ENCODE measurements at places on chromosomes 4 and X. TPM values are rescaled to one million over a fixed set of nuclear protein-coding genes. Genes with fewer than 3 reads are reported as not detected.

- no peak for DNase-seq
Measured at GRCh38 chr4:182578402-182578801, 335.2 kb downstream of the TENM3 start.

GRCh38 chrX:66698273-66699204 is 59.7 kb upstream of the EDA2R start:
- no peak for DNase-seq

GRCh38 chr4:116755051-116755450 is 330.3 kb downstream of the TRAM1L1 start:
- no peak for DNase-seq

DNA sequence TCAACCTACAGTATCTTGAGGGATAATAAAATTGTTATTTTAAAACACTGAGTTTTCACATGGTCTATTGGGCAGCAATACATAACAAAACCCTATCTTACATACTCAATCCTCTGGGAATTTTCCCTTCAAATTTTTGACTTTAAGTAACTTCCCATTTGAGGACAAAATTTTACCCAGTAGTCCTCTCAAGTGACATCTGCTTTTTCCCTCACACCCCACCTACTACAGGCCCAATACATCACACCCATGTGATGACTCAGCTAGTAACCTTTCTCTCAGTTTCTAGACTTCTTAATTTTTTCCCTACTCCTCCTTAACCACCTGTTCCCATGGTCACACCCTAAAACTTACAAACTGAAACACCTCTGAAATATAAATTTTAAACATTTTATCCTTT is 12.2 kb upstream of the RAP1GDS1 start:
- no peak for DNase-seq

DNA sequence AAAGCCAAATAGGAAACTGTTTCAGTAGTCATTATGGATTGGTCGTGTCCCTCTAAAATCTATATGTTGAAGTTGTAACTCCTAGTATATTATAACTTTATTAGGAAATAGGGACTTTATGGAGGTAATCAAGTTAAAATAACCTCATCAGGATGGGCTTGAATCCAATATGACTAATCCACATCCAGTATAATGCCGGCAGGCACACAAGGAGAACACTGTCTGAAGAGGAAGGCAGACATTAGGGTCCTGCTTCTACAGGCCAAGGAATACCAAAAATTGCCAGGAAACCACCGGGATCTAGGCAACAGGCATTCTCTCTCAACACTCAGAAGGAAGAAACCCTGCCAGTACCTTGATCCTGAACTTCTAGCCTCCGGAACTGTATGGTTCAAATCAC is 130.3 kb downstream of the ATP10D start:
- no peak for DNase-seq

DNA sequence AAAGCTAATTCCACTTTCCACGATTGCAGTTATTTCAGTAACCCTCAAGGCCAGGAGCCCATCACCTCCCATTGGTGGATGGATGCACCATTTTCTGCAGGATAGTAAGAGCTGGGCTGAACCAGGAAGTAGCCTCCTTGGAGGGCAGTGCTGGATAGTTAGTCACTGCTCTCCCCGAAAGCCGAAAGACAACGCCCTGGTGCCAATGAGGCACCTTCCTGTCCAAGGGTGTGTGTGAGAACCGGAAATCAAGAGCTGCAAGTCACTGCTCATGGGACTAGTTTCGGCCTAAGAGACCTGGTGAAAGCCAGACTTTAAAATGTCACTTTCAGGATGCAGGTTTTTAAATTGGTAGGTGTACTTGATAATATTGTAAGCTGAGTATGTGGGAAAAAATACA is 203.8 kb upstream of the HS3ST1 start:
- no peak for DNase-seq

DNA sequence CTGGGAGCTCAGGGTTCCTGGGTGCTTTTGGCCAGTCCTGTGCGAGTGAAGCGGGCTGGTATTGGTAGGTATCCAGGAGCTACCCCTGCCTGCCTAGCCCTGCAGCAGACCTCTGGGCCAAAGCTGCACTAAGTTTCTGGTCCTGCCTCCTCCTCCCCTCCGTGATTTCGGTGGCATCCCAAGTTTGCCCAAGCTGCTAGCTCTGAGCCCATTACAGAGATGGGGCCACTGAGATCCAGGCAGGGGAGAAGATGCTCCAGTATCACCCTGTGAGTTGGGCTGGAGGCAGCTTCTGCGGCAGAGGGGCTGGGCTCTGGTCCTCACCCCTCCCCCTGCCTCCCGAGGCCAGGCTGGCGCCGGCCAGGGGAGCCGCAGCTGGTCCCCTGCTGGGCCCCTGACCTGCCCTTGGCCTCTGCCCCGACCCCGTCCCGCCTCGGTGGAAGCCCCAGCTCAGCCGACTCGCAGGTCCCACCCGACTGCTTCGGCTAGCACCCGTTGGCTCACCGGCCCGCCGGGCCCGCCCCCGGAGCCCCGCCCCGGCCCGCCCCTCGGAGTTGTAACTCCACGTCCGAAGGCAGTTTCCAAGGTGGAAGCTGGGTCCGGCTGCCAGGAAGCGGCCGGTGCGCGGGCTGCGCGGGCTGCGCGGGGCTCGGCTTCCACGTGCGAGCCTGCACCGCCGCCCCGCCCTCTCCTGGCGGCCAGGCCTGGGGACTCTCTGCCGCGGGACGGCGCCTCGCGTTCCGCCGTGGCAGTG is at the start of gene DUSP9:
Gene DUSP9 (plus strand): TSS at position 584 of the 754 bp plus-strand sequence. CDS start 751 bp downstream, outside the sequence.
- DNase-seq: peak; percentile 48

DNA sequence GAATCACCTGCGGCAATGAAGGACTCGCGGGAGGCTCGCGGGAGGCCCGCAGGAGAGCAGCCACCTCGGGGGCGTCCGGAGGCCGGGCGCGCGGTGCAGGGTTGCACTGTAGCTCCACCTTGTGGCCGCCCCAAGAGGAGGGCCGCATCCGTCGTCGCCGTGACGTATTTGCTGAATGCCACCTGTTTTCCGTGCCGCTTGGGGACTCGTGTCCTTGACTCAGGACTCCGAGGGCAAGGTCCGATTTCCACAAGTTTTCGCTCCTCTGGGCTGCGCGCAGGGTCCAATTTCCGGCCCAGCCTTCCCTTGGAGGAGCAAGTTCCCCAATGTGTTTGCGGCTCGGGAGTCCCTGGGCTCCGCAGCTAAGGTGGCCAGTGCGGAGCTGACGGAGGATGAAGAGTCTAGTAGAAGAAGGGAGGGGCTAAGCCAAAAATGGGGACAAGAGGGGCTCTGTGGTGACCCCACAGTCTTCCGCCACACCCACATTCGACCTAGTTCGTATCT is 10.7 kb upstream of the DLG3 start:
- peak; percentile 85 for DNase-seq

GRCh38 chr4:100938698-100939097 is 408.6 kb downstream of the PPP3CA start:
- no peak for DNase-seq

DNA sequence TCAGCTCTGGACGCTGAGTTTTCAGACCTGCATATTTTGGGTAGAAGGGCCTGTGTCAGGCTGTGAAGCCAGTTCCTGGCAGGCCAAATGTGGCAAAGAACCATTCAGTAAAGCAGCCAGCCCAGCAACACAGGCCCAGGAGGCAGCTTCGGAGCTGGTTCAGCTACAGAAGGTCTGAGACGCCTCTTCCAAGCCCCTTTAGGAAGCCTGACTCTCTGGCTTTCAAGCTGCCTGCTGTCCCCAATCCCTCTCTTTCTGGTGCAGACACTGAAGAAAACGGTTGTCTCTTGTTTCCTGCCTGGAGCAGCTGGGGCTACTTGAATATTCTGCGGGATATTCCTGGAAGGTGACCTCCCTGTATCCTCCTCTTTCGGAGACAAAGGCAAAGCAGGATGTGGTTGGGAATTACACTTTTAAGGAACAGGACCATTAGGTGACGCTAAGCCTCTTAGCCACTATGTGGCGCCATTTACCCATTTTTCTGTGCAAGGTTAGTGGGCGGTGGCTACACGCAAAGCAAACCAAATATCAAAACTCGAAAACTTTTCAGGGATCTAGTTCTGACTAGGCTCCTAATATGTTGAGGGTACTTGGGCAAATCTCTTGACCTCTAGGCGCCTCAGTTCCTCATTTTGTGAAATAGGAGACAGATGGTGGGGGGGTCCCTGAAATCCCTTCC is 47.2 kb upstream of the LAS1L start:
- DNase-seq: peak; percentile 74

GRCh38 chr4:155405059-155405458 is 28.3 kb upstream of the MAP9 start:
- no peak for DNase-seq

GRCh38 chr4:104531390-104531789 is 36.7 kb upstream of the CXXC4 start:
- DNase-seq: no peak

DNA sequence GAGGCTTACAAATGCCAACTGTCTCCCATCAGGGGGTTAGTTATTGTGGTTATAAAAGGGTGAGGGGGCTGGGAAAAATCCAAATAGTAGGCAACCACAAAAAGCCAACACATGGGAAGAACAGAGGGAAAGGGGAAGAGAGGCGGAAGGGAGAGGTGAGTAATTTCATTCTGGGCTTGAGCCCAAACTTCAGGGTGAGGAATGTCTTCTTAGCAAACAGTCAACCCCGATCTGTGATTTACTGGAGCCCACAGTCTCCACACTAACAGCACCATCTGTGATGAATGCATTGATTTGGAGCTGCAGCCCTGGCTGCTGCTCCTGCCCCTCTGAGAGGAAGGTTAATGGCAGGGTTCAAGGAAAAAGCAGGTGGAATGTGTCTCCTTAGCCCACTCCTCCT is 162.2 kb upstream of the GPR101 start:
- DNase-seq: no peak

GRCh38 chr4:160947653-160948052 is 1216.1 kb downstream of the FSTL5 start:
- no peak for DNase-seq

DNA sequence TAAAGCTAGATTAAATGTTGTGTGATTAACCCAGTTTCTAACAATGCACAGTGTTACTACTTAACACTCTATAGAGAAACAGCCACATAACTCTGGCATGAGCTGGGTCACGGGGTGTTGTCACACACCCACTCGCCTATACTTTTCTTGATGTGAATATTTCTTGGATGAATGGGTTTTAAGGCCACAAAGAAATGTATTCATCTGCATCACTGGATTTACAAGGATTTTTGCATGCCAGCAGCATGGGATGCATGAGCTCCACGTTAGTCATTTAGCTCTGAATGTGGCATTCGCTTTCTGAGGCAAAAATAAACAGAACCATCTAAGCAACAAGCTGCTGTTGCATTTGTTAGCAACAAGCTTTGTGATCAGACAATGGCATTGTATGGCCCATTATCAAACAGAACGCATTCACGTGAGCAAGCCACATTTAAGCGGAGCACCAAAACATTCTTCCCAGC is 89.7 kb downstream of the LRP2BP start:
- DNase-seq: no peak

- peak; percentile 86 for DNase-seq
Measured at GRCh38 chrX:41085512-41085877, 250 bp downstream of the USP9X start.

DNA sequence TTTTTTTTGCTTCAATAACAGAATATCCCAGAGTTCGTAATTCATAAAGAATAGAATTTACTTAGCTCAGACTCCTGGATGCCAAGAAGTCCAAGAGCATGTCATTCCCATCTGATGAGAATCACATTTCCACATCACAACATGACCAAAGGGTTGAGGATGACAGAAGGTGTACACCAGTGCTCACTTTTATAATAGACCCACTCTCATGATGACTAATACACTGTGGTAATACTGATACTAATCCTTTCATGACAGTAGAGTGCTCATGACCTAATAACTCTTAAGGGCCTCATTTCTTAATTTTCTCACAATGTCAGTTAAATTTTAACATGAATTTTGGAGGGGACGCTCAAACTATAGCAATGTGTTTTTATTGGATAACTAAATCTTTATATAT is 69.2 kb downstream of the ZNF732 start:
- no peak for DNase-seq

- DNase-seq: no peak
Measured at GRCh38 chr4:142528433-142528832, 317.7 kb downstream of the INPP4B start.

DNA sequence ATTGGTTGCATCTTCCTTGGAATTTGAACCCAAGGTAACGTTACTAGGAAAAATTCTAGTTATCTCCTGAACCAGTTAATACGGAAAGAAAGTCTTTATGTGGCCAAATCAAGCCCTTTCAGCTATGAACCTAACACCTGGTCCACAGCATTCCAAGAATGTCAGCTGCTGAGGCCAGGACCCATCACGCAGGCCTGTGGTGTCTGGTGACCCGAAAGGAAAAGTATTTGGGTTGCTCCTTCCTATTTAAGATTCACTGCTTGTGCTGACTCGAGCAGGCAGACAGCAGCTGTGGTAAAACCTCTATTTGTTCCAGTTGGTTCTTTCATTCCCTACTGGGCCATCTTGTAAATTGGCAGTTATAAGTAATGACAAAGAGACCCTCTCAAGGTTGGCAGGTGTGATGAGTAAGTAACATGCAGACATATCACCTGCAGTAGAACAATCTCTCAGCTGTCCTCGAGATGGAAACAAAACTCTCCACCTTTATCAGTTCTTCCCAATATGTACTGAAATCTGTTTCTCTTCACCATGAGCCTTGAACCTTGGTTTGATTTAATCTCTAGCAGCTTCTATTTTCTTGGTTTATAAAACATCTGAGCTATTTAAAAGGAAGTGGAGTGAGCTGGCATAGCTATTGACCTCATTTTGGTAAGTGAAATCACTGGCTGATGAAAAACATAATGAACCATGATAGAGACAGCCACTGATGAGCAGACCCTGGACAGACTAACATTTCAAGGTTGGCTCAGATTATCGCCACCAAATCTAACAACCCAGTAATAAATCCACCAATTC is 182.1 kb upstream of the SMIM31 start:
- no peak for DNase-seq

- DNase-seq: no peak
Measured at GRCh38 chrX:20739038-20739745, 472.5 kb upstream of the RPS6KA3 start.

GRCh38 chr4:140037353-140038030 is 116.5 kb downstream of the MAML3 start:
- no peak for DNase-seq

GRCh38 chr4:168769416-168769815 is 240.6 kb downstream of the CBR4 start:
- no peak for DNase-seq

DNA sequence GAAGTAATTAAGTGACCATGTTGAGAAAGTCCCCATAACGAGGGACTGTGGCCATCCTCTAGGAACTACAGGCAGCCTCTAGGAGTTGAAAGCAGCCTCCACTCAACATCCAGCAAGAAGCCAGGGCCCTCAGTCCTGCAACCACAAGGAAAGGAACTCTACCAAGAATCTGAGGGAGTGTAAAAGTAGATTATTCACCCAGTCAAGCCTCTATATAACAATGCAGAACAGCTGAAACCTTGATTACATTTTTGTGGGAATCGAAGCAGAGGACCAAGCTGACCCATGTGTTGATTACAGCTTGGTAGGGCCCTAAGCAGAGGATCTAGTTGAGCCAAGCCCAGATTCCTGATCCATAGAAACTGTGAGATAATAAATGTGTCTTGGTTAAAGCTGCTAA is 17.1 kb downstream of the RPS6KA6 start:
- DNase-seq: no peak

NUDT10 gene
- 13.6 TPM for total RNA-seq

MAGEA6 gene
- total RNA-seq: not detected

DAPP1 gene
- 2.0 TPM for total RNA-seq

GLRA3 gene
- total RNA-seq: under 0.01 TPM

RADX gene
- total RNA-seq: 5.1 TPM

FABP2 gene
- total RNA-seq: not detected

LEF1 gene
- total RNA-seq: 3.3 TPM

USP26 gene
- total RNA-seq: not detected

NUP54 gene
- total RNA-seq: 49.2 TPM

HTN1 gene
- total RNA-seq: not detected

NXF3 gene
- not detected for total RNA-seq

VCX2 gene
- not detected for total RNA-seq

FAM47C gene
- total RNA-seq: not detected

LRBA gene
- 91.1 TPM for total RNA-seq

HSPA4L gene
- total RNA-seq: 4.3 TPM

All from sigmoid colon (tissue), 7 donors.